ENCODE measurements at places on chromosomes 7 and 10. TPM values are rescaled to one million over a fixed set of nuclear protein-coding genes. Genes with fewer than 3 reads are reported as not detected.

DNA sequence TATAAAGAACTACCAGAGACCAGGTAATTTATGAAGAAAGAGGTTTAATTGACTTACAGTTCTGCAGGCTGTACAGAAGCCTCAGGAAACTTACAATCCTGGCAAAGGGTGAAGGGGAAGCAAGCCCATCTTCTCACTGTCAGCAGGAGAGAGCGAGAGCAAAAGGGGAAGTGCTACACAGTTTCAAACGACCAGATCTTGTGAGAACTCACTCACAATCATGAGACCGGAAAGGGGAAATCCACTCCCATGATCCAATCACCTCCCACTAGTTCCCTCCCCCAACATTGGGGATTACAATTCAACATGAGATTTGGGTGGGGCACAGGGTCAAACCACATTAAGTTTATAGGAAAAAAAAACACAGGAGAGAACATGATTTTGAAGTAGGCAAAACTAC, 222.1 kb upstream of the SHH start:
- no peak for DNase-seq
- no peak overlapping the region for H3K27ac ChIP-seq
- H3K4me3 ChIP-seq, result no peak overlapping the region
- H3K4me1 ChIP-seq, result no peaks in the 10 kb centered on the region

DNA sequence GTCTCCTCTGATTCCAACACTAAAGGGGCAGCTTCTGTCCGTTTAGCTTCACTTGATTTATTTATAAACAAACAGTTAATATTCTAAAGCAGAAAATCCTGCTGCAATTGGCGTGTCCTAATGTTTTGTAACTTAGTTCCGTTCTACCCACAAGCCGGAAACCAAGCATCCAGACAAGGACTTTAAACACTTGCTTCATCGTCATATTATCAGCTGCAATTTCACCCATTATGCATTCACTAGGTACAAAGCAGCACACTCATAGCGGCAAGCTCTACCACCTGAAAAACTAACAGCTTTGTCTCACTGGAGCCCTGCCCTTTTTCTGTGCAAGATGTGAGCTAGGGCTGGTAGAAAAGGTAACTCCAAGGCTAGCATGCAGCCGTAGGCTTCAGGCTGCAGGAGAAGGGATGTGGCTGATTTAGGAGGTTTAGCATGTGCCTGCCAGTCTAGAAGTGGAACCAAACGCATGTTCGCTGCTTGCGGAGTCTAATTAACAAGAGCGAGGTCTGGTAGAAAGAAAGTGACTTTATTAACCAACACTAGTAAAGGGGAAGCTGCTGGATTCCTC, 43.7 kb upstream of the BPGM start:
- no peak overlapping the region for H3K4me3 ChIP-seq
- H3K36me3 ChIP-seq, result no peaks in the 10 kb centered on the region
- H3K4me1 ChIP-seq, result peaks cover 8% of the 10 kb centered on the region
- H3K27me3 ChIP-seq, result no peaks in the 10 kb centered on the region

DNA sequence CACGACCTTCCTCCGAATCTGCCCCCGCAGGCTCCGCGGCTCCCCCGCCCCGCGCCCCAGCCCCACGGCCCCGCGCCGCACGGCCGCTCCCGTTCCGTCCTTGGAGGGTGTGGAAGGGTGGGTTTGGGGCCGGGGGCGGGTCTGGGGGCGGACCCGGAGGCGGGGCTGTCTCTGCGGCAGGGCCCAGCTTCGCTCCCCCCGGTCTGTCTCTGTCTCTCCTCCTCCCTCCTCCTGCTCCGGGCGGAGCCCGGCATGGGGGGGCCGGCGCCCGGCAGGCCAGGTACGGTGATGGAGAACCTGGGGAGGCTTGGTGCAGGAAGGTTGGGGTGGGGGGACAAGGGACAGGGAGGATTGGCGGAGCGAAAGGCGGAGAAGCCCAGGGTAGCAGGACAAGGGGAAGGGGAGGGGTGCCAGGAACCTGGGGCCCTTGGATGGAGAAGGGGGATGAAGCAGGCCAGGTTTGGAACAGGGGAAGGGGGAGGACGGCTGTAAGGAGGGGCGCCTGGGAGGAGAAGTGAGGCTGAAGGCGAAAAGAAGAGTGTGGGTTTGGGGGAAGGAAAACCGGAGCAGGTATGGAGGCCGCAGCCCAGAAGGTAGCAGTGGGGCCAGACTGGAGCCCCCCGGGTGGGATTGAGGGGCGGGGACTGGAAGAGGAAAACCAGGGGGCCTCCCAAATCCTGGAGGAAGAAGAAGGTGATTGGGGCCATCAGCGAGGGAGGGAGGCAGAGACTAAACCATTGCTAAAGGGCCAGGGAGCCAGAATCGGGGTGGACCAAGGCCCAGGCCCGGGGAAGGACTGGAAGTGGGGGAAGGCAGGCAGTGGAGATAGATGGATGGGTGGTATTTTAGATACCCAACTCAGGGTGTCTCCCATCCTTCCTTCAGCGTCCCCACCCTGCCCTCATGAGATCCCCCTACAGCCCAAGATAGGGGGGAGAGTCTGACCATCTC, at the start of gene NYAP1:
NYAP1 (plus strand) TSS at position 206 of the 951 bp plus-strand sequence. CDS start 1,385 bp downstream, outside the sequence.
- H3K27ac ChIP-seq, result no peak within 1 kb of the TSS
- H3K4me1 ChIP-seq, result peaks cover 22% of the 10 kb centered on the region
- peak; percentile 67 for DNase-seq
- peak within 1 kb of the TSS; percentile 61 for H3K4me3 ChIP-seq
- no peaks in the 10 kb centered on the region for H3K27me3 ChIP-seq
- no peaks in the 10 kb centered on the region for H3K36me3 ChIP-seq

DNA sequence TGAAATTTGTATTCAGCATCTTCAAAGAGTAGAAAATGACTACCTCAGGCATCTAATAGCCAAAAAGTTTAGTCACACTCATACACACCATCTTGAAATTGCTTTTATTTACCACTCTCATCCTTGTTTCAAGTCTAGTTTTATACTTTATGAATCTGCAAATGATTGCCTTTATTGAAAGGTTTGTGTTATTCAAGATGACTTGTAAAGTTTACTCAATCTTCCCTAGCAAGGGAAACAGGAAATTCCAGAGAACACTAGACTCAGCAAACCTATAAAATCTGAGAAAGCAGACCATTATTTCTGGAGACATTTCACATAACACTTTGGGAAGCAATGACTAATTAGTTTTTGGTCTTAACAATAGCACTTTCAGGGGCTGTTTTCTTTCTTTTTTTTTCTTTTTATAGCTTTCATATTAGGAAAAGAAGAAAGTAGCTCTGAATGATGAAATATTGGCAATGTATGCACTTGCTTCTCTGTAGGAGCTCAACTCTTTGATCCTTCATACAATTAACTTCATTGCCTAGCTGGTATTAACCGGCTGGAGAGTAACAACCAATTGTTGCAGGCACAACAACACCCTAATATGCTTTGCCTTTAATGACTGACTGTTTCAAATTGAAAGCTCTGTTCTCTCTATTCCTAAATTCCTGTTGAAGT, 68.9 kb upstream of the HDAC9 start:
- H3K36me3 ChIP-seq, result no peaks in the 10 kb centered on the region
- no peak overlapping the region for H3K4me3 ChIP-seq
- peak; percentile 54 for DNase-seq
- peaks cover 35% of the 10 kb centered on the region for H3K4me1 ChIP-seq

GRCh38 chr7:115252461-115252860, 330.6 kb downstream of the MDFIC start:
- H3K4me3 ChIP-seq, result no peak overlapping the region
- H3K27ac ChIP-seq, result no peak overlapping the region
- peaks cover 24% of the 10 kb centered on the region for H3K4me1 ChIP-seq
- H3K27me3 ChIP-seq, result no peaks in the 10 kb centered on the region

- no peaks in the 10 kb centered on the region for H3K27me3 ChIP-seq
- H3K27ac ChIP-seq, result no peak overlapping the region
- DNase-seq, result no peak
- H3K4me3 ChIP-seq, result no peak overlapping the region
- no peaks in the 10 kb centered on the region for H3K36me3 ChIP-seq
These were observed 474.7 kb upstream of the SEMA3A start for GRCh38 chr7:84669177-84669732.

DNA sequence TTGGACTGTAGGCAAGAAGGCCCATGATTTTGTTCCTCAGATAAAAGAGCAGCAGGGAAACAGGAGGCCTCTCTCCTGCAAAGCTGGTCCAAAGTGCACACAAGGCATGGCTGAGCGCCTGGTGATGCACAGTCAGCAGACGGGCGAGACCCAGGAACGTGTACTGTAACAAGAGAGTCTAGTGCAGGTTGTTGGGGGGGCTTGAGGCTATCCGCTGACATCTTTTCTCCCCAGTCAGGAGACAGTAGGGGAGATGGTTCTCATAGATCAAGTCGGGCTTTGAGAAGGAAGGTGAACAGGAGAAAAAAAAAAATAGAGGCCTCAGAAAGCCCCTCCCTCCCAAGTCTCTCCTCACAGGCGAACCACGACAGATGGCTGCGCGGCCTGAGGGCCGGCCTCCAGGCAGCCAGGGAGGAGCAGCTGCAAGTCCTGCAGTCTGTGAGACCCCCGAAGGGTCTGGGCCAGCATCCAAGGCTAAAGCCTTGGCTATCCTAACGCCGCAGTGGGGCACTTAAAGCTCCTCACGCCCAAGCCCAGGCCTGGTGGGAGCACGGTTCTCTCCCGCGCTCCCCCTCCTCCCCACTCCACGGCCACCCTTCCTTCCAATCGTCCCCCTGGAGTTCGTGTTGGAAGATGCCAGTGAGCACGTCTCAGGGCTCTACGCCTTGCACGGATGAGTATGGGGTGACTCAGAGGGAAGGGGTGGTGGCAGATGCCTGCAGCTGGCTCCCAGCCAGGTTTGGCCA, 68.3 kb downstream of the PRKAG2 start:
- no peak for DNase-seq
- H3K4me1 ChIP-seq, result no peaks in the 10 kb centered on the region
- H3K36me3 ChIP-seq, result no peaks in the 10 kb centered on the region
- H3K4me3 ChIP-seq, result no peak overlapping the region
- H3K27ac ChIP-seq, result no peak overlapping the region
- H3K27me3 ChIP-seq, result peaks cover 4% of the 10 kb centered on the region

DNA sequence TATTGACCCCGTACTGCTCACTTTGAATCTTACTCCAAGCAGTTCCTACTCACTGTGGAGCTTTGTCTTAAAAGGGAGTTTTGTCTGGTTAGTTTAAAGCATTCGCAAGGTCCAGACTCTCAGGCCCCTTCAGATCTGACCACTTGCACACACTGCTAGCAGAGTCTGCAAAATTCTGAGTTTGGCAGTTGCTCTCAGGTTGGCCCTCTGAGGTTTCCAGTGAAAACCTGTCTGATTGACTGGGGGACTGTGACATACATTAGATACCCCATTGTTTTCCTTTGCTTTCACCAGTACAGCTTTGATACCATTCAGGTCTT, 149.2 kb downstream of the XPNPEP1 start:
- 0 out of 2 replicates have a peak, but pooled peaks cover 2% of the 10 kb centered on the region for H3K27me3 ChIP-seq
- no peaks in the 10 kb centered on the region for H3K36me3 ChIP-seq
- no peak for DNase-seq
- no peak overlapping the region for H3K27ac ChIP-seq

GRCh38 chr7:1049006-1049741, 4.8 kb downstream of the GPR146 start:
- no peaks in the 10 kb centered on the region for H3K27me3 ChIP-seq
- H3K27ac ChIP-seq, result no peak overlapping the region
- peaks cover 8% of the 10 kb centered on the region for H3K4me1 ChIP-seq
- DNase-seq, result no peak
- 0 out of 2 replicates have a peak, but pooled peaks cover 2% of the 10 kb centered on the region for H3K36me3 ChIP-seq

CYP2W1 gene
- not detected for total RNA-seq

FRMD4A gene
- 4.6 TPM for total RNA-seq

TMEM26 gene
- total RNA-seq, result not detected

CPA4 gene
- 14.7 TPM for total RNA-seq

LRRC61 gene
- total RNA-seq, result not detected

ADAM12 gene
- total RNA-seq, result 3.3 TPM
